ENCODE measurements at places on chromosomes 3 and 15.

- no peak for DNase-seq
These were observed 1034.7 kb downstream of the FHIT start for GRCh38 chr3:60216462-60217075.

DNA sequence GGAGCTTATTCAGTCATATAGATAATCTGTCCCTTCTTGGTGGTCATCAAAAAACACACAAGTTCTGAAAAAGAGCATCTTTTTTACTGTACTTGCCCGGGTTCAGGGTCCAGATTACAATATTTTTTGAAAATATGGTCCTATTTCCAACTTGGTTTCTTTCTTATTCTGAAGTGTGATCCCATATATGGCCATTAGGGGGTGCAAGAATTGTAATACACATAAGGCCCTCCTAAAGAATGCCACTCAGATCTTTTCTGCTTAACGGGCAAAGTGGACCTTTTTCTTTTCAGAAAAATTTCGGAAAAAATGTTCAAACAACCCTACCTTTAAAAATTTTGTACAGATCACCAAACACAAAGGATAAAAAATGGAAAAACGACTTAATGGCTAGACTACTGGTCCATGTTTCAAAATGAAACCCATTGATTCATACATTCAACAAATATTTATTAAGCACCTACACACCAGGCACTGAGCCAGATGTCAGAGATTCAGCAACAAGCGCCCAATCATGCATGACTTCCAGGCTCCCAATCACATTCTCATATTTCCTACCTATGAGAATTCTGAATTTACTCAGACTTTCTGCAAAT, 102.0 kb upstream of the MYRIP start:
- peak; percentile 69 for DNase-seq

DNA sequence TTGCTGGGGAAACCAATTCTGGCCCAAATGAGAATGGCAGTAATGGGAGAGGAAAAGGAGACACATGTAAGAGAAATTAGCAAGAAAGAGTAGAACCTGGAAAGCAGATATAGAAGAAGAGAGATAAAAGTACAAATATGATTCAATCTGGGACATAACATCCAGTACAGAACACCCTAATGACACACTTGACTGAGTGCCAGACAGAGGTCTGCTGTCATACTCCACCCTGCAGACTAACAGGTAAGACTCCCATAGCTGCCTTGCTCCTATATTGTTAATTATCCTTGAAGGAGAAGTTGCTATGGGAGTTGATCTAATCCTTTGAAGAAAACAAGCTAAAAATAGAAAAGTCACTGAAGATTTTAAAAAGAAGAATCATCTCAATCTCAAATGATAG, 21.1 kb downstream of the CCPG1 start:
- no peak for DNase-seq

DNA sequence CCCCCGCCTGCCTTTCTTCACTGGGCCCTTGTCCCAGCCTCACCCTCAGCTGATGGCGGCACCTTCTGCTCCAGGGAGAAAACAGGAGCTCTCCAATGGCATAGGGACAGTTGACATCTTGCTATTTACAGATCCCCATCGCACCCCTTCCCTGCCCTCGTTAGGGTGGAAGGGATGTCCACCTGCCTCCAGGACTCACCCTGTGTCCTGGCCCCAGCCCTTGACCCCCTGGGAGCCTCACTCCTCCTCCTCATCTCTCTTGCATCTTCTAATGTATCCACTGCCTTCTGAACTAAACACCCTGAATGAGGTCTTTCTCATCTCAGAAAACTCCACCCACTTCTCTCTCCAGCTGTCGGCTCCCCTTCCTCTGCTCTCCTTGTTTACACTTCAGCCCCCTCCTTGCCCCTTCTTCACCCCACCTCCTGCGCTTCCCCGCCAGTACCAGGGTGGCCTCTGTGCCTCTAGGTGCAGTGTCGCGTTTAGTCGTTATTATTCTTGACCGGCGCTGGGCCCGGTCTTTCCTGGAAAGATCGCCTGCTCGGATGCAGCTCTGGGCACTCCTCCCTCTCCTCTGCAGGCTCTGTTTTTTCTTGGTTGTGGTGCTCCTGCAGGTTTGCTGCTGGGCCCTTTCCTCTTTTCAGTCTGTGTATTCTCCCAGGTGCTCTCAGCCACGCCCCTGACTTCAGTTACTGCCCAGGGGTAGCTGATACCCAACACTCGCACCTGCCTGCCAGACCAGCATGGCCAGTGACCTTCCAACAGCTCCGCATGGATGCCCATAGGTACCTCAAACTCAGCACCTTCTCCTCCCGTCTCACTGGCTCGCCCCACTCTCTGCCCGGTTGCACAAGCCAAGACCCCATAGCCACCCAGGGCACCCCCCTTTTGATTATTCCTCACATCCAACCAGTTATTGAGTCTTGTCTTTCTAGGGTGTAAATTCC, 42.9 kb downstream of the PML start:
- DNase-seq: no peak

- DNase-seq: no peak
These were observed 2.8 kb upstream of the NRROS start for GRCh38 chr3:196636369-196637349.

- no peak for DNase-seq
These were observed 13.1 kb upstream of the WWTR1 start for GRCh38 chr3:149670742-149671492.

GRCh38 chr3:139839014-139839413, 96.0 kb upstream of the CLSTN2 start:
- no peak for DNase-seq

GRCh38 chr3:42188376-42188775, 77.6 kb downstream of the CCK start:
- no peak for DNase-seq

DNA sequence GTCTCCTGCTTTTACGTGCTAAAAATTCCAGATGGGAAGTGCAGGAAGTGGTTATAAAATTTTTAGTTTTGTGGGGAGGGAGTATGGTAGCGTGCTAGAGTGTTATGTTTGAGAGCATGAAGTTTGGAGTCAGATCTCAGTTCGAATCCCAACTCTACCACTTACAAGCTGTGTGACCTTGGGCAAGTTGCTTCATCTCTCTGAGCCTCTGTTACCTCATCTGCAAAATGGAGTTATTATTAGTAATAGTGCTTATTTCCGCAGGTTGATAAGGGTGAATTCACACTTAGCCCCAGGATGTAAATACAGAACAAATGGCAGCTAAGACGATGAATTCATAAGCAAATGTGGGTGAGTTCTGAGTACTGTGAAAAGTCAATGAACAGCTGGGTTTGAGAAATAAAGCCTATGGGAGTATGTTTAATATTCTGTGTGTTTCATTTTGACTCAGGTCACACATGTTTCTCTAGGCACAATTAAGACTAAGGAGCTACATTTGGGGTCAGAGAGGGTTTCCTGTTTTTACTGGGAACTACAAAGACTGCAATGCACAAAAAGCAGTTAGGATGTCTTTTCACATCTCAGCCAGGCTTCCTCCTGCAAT, 73.1 kb upstream of the FEZF2 start:
- DNase-seq: no peak

DNA sequence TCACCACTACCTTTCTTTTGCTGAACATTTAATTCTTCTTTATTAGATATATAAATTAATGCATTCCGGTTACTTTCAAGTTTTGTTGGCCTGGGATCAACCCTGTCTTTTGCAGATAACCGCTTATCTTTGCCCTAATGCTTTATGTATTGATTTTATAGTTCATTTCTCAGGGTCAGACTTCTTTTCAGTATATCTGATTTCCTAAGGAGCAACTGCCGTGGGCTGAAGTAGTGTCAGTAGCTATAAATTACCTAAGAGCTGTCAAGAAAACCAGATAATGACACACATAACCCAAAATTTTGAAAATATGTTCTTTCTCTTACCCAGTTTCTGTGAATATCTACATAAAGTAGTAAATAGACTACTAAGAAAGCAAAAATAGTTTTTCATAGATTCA, 38.0 kb downstream of the COL6A5 start:
- DNase-seq: peak; percentile 39

DNA sequence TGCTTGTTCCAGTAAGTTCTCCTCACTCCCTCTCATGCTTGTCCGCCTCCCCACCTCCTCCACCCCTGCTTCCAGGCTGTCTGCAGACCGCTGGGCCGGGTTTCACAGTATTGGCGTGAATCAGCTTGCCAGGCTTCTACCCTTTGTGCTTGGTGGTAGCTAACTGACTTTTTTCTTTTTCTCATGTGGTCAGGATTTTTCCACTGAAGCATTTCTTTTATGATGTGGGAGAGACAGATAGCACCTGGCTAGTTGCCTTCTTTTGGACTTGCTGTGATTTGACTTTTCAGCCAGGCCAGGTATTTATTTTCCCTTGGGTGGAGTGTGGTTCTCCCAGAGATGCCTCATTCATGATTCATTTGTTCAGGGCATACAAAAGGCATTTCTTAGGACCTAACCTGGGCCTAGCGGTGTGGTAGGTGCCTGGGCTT, 60.6 kb downstream of the ST6GAL1 start:
- DNase-seq: no peak

DNA sequence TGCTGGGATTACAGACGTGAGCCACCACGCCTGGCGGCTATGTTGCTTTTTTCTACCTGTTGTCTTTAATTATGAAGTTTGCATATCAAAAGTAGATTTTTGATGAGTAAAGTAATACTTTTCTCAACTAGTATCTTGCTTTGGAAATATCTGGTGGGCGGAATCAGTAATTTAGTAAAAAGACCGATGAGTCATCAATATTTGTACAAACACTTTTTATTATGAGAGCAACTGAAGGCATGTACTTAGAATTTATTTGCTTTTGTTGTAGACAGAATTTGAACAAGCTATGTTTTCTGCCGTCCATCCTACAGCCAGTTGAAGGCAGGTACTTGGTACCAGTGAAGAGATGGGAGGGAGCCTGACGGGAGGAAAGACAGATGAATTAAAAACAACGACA, 164.7 kb downstream of the ADAMTSL3 start:
- no peak for DNase-seq

GRCh38 chr15:58556541-58556940, 124.8 kb downstream of the LIPC start:
- no peak for DNase-seq

DNA sequence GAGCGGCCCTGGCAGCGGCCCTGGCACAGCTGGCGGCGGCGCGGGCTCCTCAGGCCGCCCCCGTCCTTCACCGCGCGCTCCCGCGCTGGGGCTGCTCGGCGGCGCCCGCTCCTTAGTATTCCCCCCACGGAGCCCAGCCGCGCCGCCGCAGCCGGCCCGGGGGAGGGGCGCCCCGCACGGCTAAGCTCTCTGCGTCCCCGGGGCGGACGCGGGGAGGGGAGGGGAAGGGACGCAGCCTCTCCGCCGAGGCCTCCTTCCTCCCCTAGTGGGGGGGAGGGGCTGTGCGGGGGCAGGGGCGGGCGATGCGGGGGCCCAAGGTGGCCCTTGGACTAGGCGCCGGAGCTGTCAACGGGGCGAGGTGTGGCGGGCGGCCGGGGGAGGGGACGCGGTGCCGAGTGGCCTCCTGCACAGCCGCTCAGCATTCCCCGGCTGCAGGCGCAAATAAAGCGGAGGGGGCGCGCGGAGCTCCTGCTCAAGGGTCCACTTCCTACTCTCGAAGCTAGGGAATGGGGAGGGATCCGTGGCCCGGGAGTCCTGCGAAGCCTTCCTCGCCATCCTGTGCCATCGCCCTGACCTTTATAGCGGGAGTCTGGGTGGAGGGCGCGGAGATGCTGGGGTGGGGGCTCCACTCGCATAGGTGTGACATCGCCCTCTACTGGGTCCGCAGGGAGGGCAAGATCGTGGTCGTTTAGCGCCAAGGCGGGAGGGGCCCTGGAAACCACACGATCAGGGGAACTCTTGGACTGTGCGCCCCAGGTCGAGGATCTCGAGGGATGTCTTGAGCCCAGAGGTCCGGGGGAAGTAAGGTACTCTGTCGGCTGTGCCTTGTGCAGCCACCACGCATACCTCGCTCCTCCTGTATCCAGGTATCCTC, 22.2 kb downstream of the EPHB3 start:
- no peak for DNase-seq

- no peak for DNase-seq
These were observed 409.0 kb downstream of the OTOL1 start for GRCh38 chr3:161905520-161906132.

DNA sequence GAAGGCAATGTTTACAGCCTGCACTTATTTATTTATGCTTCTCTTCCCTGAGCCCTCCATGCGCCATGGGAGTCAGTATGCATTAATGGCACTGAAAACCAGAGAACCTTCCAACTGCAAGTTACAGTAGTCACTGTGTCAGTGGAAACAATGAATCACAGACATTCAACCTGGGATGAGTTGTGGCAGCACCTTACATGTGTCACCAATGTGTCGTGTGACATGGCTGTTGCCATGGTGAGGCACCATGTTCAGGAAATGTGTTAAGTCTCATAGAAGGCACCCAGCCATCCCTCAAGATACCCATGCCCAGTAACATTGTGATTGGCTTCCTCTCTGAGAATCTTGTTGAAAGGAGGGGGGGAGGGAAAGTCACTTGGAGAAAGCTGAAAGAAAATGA, 105.0 kb downstream of the FOXP1 start:
- no peak for DNase-seq

DNA sequence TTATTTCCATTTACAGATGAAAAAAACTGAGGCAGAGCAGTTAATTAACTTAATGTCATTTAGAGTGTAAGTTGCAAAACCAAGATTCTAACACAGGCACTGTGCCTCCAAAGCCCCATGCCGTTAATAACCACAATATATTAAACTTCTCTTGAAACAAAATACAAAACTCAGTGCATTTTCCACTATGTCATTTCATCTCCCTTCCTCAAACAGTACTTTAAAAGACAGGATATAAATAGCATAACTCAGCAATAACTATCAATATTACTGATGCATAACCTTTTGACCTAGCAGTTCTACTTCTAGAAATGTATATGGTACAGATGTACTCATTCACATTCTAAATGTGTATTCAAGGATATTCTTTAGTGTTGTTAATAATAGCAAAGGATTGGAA, 5.1 kb upstream of the TASOR start:
- DNase-seq: no peak

- DNase-seq: peak; percentile 54
These were observed 36.3 kb downstream of the LRTM1 start for GRCh38 chr3:54891540-54891897.

DNA sequence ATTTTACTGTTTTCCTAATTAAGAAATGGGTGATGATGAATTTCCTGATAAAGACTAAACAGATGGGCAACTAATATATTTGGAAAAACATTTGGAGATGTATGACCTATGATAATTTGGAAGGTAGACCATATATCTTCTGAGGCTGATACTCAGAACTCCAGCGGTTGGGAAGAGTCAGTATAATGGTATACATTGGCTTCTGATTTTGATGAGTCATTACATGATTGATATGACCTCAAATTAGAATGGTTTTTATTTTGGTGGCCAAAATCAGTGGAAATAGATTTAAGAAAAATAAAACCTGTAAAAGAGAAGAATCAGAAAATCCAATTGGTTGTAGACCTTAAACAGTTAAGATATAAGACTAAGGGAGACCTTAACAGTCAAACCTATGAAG, 496.4 kb upstream of the ALCAM start:
- no peak for DNase-seq

GRCh38 chr3:185759512-185759911, 65.3 kb downstream of the IGF2BP2 start:
- DNase-seq: no peak

- no peak for DNase-seq
These were observed 195.9 kb upstream of the TBC1D5 start for GRCh38 chr3:17938313-17938712.

GRCh38 chr3:19947549-19948225, 790 bp downstream of the RAB5A start:
- DNase-seq: peak; percentile 78

- DNase-seq: no peak
These were observed 43.9 kb downstream of the HEG1 start for GRCh38 chr3:125011941-125012340.

All from OCI-M1 (cell line).